ENCODE measurements at places on chromosomes 6 and 20.

DNA sequence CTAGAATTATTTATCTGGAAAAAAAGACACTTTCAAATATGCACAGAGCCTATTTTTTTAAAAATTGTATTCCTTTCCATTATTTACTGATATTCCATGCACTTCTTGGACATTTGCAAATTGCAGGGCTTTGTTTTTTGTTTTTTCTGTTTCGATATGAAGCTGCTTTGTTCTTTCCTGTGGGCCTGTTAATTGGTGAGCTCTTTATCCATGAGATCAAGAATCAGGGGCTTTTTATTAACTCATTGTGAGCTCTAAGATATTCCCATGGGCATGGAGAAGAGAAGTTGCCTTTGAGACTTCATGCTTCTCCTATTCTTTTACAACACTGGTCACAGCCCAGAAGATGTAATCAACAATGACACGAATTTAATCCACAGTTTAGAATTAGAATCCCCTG, 145.1 kb downstream of the SAMD5 start:
- no peak for DNase-seq

- no peak for DNase-seq
Observed at GRCh38 chr20:6044115-6044514, 9.7 kb downstream of the LRRN4 start.

DNA sequence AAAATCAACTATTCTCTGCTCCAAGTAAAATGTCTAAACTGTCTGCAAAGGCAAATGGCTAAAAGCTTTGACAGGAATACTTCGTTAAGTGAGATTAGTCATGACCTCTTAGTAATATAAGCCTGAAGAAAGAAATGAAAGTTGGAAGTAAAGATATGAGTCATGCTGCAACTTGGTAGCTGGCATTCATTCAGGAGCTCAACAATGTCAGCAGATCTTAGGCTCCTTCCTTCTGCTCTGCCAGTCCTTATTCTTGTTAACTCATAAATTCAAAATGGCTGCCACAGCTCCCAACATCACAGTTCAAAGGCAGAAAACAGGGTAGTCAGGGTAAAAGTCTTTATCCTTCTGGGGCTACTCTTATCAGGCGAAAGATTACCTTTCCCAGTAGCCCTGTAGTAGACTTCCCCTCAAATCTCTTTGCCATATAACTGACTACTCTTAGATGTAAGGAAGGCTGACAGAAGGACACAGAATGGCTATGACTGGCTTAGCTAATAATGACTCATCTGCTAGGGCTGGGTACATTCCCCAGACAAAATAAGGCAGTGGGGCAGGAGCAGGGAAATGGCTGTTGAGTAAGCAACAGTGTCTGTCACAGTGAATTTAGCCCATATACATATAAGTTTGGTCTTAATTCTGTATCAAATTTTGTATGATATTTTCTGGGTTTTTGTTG, 24.4 kb upstream of the C6orf62 start:
- no peak for DNase-seq

- no peak for DNase-seq
Observed at GRCh38 chr6:11527274-11527870, 10.2 kb upstream of the TMEM170B start.

DNA sequence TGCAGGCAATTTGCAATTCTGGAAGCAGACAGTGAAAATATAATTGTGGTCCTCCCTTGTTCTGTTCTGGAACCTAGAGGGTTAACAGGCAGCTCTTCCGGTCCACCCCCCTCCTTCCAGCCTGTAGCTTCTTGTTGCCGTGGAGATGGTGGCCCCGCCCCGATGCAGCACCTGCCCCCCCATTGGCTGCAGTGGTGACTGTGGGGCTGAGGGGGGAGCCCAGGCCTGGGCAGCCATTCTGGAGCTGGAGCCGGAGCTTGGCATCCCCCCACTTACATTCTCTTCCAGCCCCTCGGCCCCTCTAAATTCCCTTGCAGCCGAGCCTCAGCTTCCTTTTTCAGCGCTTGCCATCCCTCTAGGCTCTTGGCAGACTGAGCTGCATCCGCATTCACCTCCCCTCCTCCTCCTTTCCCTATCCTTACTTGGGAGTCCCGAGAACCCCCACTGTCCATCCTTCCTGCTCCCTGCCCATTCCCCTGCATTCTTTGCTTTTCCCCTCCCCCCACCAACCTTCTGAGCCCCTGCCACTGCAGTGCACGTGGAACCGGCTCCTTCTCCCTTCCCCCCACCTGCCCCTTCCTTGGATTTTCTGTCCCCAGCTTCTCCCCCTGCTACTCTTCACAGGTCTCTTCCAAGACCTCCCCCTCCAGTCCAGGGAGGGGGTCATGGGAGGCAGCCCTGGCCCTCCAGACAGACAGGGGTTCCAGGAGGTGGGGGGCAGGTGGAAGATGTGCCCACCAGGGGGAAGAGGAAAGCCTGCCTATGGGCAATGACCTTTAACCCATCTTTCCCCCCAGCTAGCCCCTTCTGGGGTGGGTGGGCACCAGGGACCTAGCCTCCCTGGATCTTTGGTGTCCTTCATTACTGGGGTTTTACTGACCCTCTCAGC, 11.4 kb downstream of the SYNGAP1 start:
- DNase-seq: no peak

- DNase-seq: no peak
Observed at GRCh38 chr6:118872726-118873125, 21.2 kb upstream of the ASF1A start.

Data from KG1 (cell line).